ENCODE measurements at places on chromosomes 16 and 17.

GRCh38 chr16:74760007-74760767, 14.4 kb downstream of the FA2H start:
- DNase-seq, result no peak

DNA sequence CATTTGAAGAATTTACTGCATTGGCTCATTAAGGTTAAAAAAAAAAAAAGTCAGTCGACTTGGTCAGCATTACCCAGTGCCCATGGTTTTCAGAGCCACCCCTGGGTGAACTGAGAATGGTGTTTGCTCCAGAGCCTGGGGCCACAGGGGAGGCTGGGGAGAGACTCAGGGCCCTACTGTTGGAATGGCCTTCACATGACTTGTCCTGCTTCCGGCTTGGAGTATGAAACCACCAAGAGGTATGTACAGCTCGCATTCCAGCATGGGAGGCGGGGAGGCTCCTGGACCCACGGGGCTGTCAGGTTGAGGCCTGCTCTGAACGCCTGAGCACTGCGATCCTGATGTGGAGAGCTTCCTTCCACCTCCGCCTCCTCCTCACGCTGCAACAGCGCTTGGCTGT, 36.8 kb downstream of the MSI2 start:
- DNase-seq, result no peak

DNA sequence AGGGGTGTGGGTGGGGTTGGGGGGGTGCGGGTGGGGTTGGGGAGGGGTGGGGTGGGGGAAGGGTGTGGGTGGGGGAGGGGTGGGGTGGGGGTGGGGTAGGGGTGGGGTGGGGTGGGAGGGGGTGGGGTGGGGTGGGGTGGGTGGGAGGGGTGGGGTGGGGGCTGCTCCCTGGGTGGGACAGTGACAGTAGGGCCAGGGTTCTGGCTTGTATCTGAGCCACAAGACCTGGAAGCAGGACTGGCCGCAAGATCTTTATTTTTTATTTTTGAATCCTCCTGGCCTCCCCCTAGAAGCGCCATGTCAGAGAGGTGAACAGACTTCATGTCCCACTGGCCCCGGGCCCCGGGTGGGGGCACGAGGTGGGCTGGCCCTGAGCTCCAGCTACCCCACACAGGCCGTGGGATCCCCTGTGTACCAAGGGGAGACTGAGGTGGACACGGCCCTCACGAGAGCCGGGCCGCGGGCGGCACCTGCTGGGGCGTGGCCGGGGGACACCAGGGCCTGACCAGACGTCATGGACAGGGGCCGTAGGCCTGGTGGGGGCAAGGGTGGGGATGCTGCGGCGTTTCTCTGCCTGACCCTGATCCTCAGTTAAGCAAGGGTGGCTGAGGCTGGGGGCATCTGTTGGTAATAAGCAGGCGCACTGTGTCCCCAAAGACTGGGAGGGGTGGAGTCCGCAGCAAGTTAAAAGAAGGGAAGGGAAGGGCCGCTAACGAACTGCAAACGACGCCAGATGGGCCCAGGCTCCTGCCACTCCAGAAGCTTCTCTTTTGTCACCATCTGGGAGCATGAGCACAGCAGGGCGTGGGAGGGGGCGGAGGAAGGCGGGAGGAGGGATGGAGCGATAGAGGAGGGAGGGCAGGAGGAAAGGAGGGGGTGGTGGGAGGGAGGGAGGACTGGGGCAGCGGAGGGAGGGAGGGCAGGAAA, 22.3 kb upstream of the PABPN1L start:
- no peak for DNase-seq

DNA sequence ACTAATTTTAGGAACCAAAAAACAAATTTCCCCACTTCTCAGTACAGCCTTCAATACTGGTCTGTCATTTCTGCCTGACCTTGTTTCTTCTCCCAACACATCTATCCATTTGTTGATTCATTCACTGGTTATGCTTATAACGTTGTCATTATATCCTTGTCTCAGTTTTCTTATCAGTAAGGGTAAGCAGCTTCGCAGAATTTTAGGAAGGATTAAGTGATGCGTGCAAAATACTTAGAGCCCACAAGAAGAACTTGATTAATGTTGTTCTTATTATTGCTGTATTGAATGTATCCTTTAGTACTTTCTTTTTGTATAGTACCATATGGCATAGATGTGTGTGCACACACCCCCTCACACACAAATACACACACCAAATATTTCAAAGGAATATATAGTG, 403.5 kb upstream of the HSBP1 start:
- DNase-seq, result no peak

GRCh38 chr17:30228011-30228410, 7.5 kb downstream of the SLC6A4 start:
- DNase-seq, result no peak

DNA sequence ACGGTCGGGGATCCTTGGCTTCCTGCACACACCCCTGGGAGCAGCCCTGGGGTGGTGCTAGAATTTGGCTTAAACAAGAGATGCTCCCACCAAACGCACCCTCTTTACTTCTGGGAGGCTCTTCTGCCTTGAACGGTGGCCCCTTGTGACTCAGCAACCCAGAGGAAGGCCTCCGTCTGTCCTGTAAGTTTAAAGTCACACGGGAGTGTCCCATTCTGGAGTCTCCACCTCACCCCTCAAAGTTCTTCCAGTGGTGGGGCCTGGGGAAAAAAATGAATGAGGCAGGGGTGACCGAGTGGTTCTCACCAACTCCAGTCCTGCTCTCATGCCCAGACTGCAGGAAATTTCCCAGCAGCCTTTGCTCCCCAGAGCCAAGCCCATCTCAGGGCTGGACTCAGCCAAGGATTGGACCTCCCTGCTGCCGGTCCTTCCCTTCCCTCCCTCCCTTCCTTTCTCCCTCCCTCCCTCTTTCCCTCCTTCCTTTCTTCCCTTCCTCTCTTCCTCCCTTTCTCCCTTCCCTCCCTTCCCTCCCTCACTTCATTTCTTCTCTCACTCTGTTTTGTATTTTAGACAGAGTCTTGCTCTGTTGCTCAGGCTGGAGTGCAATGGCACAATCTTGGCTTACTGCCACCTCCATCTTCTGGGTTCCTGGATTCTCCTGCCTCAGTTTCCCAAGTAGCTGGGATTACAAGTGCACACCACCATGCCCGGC, 11.4 kb downstream of the ITGAD start:
- DNase-seq, result no peak

GRCh38 chr17:48615047-48615962, at the start of gene HOXB8:
Gene HOXB8 (minus strand): TSS chr17:48615292. CDS start chr17:48614704, 588 bp downstream.
- no peak for DNase-seq

DNA sequence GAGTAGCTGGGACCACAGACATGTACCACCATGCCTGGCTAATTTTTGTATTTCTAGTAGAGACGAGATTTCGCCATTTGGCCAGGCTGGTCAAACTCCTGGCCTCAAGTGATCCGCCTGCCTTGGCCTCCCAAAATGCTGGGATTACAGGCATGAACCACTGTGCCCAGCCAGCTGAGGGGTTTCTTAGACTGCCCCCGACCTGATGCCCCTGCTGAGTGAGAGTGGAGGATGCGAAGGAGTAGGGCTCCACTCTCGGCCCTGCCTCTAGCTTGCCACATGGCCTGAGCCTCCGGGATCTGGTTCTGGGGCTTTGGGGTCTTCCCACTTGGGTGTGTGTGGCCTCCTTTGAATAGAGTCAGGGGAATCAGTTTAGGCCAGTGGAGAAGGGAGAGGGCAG, 11.0 kb downstream of the GPR179 start:
- no peak for DNase-seq

- no peak for DNase-seq
Measured at GRCh38 chr17:62689441-62690167, 62.1 kb downstream of the MRC2 start.

DNA sequence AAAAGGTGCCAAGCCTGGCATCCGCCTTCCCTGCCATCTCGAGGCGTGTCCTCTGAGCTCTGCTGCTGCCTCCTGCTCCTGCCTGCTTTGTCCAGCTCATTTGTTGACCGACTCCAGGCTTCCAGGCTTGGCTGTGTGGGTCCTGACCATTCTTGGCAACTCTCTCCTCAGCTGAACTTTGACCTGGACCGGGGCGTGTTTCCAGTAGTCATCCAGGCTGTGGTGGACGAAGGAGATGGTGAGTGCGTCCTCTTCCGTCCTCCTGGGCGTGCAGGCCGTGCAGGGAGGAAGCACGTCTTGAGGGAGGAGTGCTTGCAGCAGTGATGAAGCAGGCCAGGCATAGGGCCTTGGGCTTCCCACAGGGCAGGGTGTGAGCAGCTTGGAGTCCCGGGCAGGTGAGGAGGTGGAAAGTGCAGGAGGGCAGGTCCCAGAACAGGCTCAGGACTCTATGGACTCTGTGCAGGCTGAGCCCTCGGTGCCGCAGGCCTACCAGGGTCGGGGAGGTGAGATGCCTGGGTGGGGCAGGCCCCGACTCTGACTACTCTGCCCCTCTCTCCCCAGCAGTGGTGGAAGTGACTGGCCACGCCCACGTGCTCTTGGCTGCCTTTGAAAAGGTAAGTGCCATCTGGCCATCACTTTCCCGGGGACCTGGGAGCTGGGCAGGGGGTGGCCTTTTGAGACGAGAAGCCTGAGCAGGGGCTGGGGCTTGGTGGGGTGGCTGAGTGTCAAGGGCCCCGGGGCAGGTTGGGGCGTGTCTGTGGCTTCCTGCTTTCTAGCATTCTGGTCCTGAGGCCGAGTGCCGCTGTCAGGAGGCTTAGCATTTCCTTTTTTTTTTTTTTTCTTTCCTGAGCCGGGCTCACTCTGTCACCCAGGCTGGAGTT, 28.6 kb upstream of the NUDT16L1 start:
- no peak for DNase-seq

- DNase-seq, result no peak
Measured at GRCh38 chr17:51540151-51540550, 279.8 kb downstream of the UTP18 start.

GRCh38 chr17:45096926-45097325, 35.4 kb downstream of the PLCD3 start:
- no peak for DNase-seq

- no peak for DNase-seq
Measured at GRCh38 chr17:77319211-77320043, 178.7 kb downstream of the SEC14L1 start.

GRCh38 chr16:10949424-10949970, 5.1 kb downstream of the CLEC16A start:
- DNase-seq, result no peak

DNA sequence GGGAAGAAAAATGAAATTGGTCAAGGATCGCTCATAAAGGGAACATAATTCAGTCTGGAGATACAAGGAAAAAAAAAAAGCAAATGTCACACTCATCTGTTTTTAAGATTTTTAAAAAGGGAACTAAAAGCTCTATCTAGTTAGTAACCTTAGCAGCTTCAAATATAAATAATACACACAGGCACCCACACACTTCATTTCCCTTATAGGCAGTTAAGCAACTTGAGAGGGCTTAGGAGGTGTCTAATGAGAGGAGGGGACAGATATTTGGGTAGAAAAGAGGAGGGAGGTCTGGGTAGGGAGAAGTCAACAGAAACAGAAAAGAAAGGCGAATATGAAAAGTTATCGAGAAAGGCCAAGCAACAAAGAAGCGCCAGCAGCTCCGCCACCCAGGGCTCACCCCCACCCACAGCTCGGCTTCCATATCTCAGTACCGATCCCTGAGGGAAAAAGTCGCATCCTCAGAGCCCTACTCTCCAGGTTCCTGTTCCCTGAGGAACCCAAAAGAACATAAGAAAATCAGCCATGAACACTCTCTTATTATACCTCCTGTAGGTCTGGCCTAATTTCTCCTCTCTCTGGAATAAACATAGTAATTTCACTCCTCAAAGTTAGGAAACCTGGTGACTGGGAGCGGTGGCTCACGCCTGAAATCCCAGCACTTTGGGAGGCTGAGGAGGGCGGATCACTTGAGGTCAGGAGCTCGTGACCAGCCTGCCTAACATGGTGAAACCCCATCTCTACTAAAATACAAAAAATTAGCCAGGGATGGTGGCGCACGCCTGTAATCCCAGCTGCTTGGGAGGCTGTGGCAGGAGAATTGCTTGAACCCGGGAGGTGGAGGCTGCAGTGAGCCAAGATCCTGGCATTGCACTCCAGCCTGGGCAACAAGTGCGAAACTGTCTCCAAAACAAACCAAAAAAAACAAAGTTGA, 69.6 kb upstream of the RCVRN start:
- no peak for DNase-seq

GRCh38 chr17:66737524-66737923, 97.4 kb upstream of the CACNG5 start:
- no peak for DNase-seq

DNA sequence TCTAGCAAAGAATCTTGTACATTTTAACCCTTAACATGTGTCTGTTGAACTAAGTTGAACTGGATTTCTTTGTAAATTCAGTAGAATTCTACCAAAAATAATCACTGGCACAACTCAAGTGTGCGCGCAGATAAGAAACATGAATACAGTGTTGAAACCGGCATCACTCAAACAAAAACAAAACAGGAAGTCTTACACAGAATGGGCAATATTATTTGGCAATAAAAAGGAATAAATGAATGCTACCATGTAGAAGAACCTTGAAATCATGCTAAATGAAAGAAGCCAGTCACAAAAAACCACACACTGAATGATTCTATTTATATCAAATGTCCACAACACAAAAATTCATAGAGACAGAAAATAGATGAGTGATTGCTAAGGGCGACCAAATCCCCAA, 102.9 kb upstream of the ZFHX3 start:
- no peak for DNase-seq

GRCh38 chr16:28319476-28320022, 27.2 kb downstream of the SBK1 start:
- DNase-seq, result no peak

GRCh38 chr17:76267051-76267576, 2.0 kb downstream of the UBALD2 start:
- DNase-seq, result no peak

DNA sequence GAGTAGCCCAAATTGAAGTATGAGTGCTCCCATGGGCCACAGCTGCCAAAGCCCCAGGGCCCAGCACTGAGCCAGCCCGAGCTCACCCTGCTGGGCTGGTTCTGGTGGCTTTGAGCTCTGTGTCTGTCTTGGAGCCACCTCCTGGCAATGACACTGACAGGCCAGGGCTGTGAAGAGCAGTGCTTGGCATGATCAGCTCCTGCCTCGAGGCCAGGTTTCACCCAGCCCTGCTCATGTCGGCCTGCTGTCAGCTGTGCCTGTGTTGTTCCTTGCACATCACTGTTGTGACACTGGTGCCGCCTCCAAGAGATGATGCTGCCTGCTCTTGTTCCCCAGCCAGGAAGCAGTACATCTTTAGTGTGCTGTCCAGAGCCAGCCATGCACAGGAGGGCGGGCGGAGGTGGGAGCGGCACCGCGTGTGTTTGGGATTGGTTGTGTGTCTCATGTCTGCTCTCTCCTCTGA, 26.0 kb downstream of the PLD6 start:
- no peak for DNase-seq

DNA sequence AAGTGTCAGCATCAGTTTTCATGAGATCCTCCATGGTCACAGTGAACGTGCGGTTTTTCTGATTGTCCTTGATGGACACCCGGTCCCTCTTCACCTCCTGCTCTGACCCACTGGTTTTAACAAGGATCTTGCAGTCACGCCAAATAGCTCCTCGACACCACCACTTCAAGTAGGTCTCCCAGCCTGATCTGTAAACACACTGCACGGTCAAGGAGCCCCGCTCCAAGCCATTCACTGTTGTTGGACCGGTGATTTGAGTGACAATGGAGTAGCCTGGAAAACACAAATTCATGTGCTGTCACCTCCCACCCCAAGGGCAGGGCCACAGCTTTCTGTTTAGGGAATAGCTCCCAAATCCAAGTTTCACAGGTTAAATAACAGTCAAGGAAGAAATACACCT, 8.2 kb downstream of the CD300LF start:
- no peak for DNase-seq
